ENCODE measurements at places on chromosomes 11 and 22.

DNA sequence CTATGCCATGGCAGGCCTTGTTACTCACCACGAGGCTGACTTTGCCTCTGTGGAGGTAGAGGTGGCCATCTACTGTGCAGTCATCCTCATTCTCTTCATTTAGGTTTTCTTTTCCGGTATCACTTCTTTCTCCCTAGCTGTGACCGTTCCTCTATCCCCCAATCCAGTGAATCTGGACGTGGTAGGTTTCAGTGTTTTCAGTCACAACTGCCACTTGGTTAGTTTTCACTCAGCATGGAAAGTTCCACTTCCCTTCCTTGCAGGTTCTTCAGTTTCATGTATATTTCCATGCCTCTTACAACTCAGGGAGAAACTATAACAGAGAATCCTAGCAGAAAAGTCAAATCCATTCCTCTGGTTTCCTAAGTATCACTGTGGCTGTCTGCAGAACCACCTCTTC lies 1.9 kb downstream of the HPS4 start:
- no peak for DNase-seq

GRCh38 chr11:68093565-68093964 lies 27.6 kb downstream of the CHKA start:
- DNase-seq: no peak

GRCh38 chr11:27882066-27882697 lies 181.9 kb upstream of the BDNF start:
- no peak for DNase-seq

GRCh38 chr11:32033491-32033890 lies 57.4 kb upstream of the RCN1 start:
- DNase-seq: no peak

- no peak for DNase-seq
These were observed 5.8 kb downstream of the SELENOO start for GRCh38 chr22:50206599-50206998.

GRCh38 chr22:44133161-44133560 lies 47.6 kb upstream of the PARVG start:
- DNase-seq: no peak

DNA sequence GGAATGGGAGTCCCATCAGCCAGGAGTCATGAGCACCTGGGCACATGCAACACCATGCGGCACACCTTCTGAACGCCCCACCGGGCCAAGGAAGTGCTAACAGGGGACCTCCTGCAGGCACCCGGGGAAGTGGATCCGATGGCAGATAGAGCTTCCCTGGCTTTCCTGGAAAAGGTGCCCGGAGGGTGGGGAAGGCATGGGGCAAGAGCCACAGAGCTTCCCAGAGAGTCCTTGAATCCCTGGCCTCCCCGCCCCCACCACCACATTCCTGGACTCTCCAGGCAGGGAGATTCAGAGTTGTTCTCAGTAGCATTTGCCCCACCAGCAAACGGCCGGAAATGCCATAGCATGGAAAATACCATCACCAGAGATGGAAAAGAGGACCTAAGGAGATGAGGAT lies 8.3 kb downstream of the TRIM29 start:
- no peak for DNase-seq

GRCh38 chr11:31355817-31356216 lies 13.7 kb downstream of the DCDC1 start:
- no peak for DNase-seq

DNA sequence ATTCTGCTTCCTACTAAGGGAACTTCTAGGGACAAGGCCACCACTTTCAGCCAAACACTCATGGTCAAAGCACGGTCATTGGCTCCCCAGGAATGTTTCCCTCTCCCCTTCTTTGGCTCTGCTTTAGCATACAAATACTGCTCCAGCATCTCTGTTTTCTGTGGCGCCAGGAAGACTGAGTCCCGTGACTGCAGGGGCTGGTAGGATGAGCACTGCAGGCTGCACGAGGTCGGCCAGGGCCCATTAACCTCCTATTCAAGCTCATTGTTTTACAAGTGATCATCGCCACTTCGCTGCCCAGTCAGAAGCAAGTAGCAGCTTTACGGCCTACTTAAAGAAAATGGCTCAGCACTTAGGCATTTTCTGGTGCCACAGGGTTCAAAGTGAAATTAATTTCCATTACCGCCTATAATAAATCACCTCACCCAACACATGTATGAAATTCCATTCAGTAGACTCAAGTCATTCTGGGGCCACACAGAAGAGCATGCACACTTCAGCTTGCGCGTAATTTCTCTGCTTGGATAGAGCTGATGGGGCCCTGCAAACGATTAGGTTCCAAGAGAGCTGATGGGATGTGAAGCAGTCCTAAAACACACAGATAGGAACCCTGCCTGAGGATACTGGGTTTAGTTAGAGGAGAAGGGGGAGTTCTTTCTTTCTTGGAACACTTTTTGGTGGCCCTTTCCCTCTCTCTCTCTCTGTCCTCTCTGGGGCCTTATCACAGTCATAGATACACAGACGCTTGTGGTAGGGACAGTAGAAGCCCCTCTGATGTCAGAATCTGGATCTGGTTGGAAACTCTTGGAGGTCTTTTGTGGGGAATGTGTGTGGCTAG lies 173.7 kb downstream of the KIF18A start:
- no peak for DNase-seq

DNA sequence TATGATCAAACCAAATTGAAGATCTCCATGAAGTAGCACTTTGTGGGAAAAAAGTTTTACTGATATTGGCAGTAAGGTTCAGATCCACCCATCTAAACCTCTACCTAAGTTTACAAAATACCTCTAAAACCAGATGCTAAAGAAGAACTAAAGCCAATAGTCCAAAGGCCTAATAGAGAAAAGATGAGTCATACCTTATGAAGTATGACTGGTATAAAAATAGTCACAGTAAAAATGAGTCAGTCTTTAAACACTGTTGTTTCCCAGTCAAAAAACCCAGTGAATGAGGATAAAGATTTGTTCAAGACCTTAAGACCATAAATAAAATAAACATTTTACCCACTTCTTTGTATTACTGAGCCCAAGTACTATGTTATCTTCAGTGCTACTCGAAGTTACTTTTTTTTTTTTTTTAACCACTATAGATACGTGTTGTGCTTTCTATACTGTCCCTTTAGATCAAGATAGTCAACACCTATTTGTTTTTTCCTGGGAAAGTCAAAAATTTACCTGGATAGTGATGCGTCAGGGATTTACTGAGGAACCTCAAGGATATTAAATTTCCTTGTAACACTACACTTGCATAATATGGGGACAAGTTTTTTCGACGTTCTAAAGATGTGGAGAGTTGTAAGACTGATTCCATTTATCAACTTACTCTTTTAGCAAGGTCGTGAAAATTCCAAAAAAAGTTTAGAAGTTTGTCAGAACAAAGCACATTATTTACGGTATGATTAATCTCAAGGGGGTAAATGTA lies 87.3 kb downstream of the CCDC73 start:
- DNase-seq: no peak

GRCh38 chr11:118169300-118170140 lies 6.9 kb downstream of the SCN2B start:
- no peak for DNase-seq

DNA sequence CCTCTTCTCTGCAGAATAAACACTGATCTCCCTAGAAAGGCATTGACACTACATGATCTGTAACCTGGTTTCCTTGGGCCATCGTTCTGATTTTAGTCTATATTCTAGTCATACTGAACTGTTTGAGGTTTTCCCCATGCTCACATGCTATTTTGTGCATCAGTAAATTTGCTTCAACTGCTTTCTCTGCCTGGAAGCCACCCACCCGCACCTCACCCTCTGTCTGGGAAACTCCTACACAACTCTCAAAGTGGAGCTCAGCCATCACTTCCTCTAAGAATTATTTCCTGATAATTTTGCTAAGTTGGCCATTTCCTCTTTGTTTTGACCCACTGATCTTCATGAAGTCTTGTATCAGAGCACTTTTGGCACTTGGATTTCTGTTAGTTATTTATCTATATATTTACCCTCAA lies 36.1 kb downstream of the MMP20 start:
- no peak for DNase-seq

DNA sequence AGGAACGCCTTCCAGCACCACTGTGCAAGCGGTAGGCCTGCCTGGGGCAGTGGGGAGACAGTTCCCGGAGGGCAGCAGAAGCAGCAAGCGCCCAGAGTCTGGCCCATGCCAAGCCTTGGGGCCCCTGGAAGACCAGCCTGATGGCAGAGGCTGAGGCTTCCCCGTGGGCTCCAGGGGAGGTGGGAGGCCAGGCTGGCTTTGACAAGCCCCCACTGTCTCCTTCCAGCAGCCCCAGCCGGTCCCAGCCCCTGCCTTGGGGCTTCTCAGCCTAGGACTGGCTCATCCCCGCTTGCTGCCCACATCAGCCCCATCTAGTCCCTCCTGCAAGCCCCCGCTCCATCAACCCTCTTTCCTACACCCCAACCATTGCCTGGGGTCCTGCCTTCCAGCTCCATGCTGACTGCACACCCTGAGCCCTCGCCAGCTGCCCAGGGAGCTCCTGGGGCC lies 46.7 kb downstream of the IGF2 start:
- no peak for DNase-seq

DNA sequence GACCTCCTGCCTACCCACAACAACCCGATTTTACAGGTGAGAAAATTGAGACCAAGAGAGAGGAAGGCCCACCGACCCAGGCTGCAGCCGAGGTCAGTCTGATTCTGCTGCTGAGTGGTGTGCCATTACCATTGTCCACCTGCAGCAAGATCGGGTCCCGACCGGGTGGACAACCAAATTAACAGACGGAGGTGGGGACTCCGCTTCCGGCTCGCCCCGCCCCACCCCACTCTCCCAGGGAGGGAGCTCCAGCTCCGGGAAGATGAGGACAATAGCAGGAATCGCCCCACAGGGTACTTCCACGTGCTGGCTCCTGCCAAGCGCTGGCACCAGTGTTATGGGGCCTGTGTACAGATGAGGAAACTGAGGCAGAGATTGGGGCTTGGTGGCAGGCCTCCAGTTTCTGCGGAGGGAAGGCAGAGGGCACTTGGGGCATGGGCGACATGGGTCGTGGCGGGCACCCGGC lies 425 bp upstream of the KDELR3 start:
- DNase-seq: no peak

GRCh38 chr11:22476589-22476988 lies 138.4 kb downstream of the SLC17A6 start:
- no peak for DNase-seq

DNA sequence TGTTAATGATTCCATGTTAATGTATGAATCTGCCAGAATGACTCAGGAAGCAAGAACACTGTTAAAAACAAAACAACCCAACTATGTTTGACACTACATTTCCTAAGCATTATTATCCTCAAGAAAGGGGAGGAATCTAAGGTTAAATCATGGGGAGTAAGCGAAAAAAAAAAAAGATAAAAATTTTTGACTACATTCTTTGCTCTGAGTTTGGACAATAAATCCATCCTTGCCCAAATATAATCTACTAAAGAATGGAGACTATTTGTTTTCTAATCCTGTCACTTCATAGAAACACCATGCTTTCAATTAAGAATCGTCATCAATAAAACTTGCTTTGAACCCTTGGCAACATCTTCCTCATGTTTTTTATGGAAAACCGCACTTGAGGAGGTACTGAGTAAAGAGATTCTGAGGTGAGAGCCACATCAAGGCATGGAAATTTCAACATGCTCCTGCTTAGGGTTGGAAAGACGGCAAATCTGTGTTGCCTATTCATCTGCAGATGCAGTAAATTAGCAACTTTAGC lies 9.7 kb downstream of the MAML2 start:
- DNase-seq: no peak

DNA sequence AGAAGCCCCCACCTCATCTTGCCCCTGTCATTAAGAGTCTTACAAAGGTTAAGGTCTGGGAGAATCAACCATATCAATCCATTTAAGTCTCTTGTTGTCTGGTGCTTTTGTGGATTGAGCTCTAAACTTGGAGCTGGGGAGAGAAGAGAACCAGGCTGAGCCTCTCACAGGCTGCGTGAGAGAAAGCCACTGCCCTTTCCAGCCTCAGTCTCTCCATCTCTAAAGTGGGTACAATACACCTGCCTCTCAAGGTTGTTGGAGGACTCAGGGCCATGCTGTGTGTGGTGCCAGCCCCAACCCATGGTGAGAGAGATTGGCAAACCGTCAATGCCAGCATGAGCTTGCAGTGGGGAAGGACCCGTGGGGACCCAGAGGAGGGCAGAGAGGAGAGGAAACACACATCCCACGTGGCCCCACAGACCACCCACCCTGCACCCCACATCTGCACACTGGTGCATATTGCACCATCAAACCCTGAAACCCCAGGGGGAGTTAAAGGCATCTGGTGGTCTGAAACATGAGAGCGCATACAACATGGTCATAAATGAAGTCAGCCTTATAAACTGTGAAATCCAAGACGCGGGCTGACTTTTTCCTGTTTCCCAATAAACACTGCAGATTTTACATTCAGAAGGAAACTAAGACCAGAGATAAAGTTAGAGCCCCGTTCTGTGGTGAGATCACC lies 27.5 kb upstream of the FBLN1 start:
- DNase-seq: no peak

- peak; percentile 45 for DNase-seq
These were observed 57.8 kb downstream of the PPFIBP2 start for GRCh38 chr11:7571640-7572000.

DNA sequence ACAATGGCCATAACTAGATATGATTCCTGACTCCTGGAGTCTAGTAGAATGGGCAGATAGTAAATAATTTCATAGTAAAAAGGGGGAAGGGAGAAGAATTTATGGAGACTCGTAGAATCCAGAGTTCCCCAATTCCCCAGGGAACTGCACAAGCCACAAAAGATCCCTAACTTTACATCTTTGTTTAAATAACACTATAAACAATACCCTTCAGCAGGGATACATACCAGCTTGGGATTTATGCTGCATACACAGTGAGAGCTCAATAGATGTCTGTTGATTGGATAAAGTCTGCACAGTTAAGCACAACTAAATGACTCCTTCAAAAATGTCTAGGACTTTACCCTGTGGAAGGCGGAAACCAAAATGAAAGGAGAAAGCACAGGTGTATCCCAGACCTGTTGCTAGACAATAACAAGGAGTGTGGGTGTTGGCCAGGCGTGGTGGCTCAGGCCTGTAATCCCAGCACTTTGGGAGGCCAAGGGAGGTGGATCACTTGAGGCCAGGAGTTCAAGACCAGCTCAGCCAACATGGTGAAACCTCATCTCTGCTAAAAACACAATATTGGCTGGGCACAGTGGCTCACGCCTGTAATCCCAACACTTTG lies 6.8 kb downstream of the SLC35F2 start:
- DNase-seq: no peak

- no peak for DNase-seq
These were observed 1.0 kb downstream of the C11orf96 start for GRCh38 chr11:43943372-43943930.

- no peak for DNase-seq
These were observed 20.5 kb downstream of the FDX1 start for GRCh38 chr11:110450246-110450645.

DNA sequence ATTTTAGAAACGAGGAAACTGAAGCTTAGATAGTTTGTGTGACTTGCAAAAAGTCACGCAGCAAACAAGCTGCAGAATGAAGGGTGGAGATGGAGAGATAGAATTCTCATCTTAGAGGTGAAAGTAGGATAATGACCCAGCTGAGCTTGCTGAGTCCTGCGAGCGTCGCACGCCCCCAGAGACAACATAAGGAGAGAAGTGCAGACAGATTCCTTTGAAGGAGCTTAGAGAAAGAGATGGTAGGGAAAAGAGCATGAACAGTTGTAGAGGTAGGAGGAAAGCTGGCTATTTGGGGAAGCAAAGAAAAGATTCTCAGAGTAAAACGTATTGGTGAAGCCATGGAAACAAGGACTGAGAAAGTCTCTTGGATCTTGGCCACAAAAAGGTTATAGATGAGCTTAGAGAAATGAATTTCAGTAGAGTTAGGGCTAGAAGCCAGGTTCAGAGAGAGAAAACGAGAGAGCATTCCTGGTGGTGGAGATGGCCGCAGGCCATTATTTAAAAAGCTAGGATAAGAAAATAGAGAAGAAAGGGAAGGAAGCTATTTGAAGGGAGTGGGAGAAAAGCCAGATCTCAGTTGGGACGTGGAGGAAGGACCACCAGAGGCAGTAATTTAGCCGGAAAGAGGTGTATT lies 44.8 kb downstream of the FAM83F start:
- DNase-seq: no peak
